ENCODE measurements at places on chromosomes 7 and 10. TPM values are rescaled to one million over a fixed set of nuclear protein-coding genes. Genes with fewer than 3 reads are reported as not detected.

GRCh38 chr10:62050893-62051433 lies 149.5 kb downstream of the ARID5B start:
- DNase-seq: peak; percentile 92

- DNase-seq: no peak
These were observed 1.1 kb upstream of the BAG3 start for GRCh38 chr10:119650062-119650461.

- no peak for DNase-seq
These were observed 364.0 kb downstream of the REEP3 start for GRCh38 chr10:63885156-63885555.

DNA sequence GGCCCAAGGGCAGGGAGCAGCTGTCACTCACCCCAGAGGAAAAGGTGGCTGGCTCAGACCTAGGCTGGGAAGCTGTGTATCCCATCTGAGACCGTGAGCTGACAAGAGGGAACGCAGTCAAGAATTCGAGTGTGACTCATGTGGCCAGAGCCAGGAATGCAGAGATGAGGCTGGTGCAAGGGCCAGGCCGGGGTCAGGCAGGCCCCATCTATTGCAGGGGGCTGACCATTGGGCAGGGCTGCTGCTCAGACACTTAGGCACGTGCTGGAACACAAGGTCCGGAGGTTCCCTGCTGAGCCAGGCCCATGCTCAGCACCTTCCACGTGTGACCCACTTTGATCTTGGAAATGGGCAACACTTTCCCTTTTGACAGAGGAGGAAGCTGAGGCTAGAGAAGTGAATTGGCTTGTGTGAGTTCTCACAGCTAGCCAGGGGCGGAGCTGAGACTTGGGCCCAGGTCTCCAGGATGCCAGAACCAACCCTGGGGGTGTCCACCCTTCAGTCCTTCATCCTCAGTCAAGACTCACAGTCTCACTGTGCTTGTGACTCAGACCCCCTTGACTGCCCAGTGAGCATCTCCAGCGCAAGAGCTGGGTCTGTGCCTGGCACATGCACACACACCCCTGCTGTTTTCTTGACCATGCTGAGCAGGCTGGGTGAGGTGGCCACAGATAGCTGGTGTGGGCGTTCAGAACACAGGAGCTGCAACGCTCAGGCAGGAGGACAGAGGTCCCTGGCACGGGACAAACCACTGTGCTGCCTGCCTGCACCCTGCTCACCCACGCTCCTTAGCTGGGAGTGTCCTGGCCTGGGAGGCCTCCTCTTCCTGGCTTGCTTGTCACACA lies 47.6 kb upstream of the PPIF start:
- DNase-seq: peak; percentile 94

GRCh38 chr10:60130130-60130579 lies 223.8 kb upstream of the CCDC6 start:
- DNase-seq: no peak

DNA sequence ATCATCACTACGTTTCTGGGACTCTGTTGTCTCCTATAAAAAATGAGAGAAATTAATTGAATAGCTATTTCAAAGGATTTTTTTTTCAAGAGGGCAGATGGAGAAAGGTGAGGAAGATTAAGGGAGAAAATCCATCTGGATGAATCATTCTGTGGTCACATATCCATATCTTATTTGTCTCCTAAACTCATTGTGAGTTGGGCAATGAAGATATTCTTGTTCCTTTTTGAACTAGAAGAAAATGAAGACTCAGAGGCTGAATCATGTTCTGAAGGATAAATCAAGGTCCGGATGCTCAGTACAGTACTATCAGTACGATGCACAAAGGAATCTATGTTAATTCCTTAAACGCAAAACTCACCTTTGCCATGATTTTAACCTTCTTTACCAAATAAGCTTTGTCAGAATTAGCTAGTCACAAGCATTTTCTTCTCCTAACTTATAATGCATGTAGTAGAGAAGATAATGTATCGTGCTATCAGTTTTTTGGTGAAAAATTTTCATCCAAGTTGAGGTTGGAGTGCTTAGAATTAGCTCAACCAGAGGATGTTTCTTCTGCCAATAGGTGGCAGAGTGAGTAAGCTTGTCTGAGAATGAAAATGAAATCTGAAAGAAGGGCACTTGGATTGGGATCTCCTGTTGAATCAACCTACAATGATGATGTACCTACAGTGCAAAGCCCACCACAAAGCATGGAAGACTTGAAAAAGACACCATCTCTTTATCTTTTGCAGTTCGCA lies 446.9 kb downstream of the KIF20B start:
- peak; percentile 8 for DNase-seq

- DNase-seq: no peak
These were observed 35.6 kb downstream of the FAM171A1 start for GRCh38 chr10:15335508-15335907.

DNA sequence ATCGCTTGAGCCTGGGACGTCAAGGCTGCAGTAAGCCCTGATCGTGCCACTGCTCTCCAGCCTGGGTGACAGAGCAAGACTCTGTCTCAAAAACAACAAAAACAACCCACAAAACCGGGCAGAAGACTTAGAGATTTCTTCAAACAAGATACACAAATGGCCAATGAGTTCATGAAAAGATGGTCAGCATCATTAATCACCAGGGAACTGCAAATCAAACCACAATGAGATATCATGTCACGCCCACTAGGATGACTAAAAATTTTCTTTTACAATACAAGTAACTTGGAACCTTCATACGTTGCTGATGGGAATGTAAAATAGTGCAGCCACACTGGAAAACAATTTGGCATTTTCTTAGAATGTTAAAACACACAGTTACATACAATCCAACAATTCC lies 77.3 kb upstream of the GRID1 start:
- peak; percentile 58 for DNase-seq

- no peak for DNase-seq
These were observed 125.9 kb downstream of the EMX2 start for GRCh38 chr10:117668327-117669008.

DNA sequence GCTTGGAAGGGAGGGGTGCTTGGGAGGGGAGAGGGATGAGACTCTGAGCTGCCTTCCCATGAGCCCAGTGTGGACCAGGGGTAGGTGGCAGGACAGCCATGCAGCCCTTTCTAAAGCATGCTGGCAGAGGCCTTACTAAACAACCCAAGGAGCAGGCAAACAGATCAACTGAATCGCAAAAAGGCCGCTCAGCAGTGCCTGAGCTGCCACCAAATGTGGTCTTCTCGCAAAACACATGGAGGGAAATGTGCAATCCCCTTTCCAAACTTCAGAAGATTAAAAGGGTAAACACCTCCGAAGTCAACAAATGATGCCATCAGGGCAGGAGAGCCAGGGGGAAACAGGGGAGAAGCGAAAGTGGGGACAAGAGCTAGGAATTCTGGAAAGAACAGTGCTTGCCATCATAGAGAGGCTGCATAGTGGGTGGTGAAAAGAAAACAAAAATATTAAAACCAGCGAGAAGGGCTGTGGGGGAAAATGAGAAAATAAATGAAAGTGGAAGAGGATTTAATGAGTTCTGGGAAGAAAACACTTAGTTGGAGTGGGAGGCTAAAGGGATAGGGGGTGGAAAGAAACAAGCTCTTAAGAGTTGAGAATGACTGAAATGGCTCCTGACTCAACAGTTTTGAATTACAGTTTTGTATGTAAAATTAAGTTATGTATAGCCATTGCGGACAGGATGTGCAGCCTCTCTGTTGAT lies 62.2 kb upstream of the ZNF32 start:
- DNase-seq: no peak

GRCh38 chr10:11424456-11425295 lies 186.8 kb downstream of the USP6NL start:
- DNase-seq: peak; percentile 54

GRCh38 chr7:93578762-93579161 lies 4.2 kb upstream of the CALCR start:
- DNase-seq: no peak

DNA sequence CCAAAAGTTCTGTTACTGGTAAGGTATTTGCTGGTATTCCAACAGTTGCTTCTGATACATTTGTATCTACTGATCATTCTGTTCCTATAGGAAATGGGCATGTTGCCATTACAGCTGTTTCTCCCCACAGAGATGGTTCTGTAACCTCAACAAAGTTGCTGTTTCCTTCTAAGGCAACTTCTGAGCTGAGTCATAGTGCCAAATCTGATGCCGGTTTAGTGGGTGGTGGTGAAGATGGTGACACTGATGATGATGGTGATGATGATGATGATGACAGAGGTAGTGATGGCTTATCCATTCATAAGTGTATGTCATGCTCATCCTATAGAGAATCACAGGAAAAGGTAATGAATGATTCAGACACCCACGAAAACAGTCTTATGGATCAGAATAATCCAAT lies 131.0 kb downstream of the AASS start:
- DNase-seq: peak; percentile 47

- no peak for DNase-seq
These were observed 28.6 kb downstream of the MCM10 start for GRCh38 chr10:13189961-13190360.

GRCh38 chr10:79049931-79050895 lies 18.6 kb upstream of the ZMIZ1 start:
- peak; percentile 25 for DNase-seq

GRCh38 chr10:78925800-78926319 lies 142.9 kb upstream of the ZMIZ1 start:
- DNase-seq: peak; percentile 89

DNA sequence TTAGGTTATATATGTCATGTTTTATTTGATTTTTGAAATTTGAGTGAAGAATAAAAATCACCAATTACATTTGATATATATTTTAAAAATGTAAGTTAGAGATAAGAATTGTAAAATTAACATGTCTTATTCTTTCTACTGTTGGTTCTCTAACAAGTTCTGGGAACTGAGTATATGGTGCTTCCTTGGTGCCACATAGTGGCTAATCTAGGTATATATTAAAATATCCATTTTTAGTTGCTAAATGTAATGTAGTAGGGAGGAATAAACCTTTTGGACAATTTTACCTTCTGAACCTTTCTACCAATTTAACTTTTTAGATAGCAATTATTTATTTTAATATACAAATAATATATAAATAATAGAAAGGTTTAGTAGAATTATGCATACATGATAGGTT lies 17.5 kb downstream of the CFAP69 start:
- peak; percentile 50 for DNase-seq

DNA sequence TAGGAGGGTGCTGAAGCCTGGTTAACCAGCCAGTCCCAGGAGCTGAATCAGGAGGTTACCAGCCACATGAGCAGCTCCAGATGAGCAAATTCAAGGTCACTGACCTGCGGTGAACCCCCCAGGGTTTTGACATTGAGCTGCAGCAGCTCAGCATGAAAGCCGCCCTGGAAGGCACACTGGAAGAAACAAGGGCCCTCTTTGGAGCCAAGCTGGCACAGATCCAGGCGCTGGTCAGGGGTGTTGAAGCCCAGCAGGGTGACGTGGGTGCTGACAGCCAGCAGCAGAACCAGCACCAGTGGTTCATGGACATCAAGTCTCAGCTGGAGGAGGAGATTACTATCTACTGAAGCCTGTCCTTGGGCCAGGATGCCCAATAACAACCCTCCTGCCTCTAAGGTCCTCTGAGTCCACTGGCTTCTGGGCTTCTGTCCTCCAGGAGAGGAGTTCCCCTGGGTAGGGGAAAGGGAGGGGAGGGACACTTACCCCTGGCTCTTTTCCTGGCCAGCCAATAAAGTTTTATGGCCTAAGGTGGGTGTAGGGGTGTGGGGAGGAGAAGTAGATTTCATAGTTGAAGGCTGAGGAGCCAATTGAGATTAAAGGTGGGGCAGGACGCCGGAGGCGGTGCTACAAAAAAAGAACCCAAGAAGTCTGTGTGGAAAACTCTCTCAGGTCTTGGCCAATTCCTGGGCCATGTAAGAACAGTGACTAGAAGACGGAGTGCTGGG lies 29.4 kb upstream of the ATOH7 start:
- DNase-seq: no peak

DNA sequence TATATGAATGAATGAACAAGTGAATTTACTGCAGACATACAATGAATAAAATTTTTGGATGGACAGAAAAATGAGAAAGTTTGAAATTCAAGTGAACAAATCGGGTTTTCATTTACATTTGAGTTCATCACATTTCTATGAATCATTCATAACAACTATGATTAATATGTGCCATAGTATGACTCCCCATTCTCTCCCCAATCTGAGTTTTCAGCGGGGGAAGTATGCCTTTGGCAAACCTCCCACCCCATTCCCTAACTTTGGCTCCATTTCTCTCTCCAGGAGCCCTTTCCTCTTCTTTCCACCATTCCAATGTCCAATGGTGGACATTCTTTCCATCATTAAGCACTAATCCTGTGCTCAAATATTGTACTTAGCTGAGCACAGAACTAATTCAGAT lies 96.8 kb upstream of the LSM8 start:
- DNase-seq: no peak

DNA sequence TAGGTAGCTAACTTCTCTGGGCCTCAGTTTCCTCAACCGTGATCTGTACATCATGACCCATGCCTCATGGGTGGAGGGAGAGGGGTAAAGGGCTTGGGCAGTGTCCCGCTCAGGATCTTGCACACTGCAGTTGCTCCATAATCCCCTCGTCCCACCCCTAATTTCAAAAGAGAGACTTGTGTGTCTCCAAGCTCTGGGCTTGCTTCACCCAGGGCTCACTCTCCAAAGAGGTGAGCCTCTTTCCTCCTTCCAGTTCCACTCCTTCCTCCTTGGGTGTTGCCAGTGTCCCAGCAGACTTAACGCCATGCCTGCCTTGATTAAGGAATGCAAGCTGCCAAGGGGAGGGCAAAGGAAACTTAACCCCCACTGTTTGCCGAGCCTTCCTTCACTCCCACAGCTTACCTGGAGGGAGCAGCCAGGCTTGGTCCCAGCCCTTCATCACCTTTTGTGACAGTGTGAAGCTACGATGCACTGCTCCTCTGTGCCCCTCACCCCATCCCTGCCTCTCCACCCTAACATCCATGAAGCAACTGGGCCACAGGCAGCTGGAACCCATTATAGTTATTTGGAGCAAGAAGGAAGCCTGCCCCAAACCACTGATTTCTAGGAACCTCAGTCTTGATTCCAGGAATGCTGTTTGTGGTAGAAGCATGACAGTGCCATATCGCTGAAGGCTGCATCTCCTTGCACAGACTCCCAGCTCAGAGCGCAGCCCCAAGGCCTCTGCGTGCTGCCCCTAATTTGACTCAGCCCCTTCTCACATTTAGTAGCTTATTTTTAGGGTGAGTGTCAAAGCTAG lies 363.3 kb downstream of the TNS3 start:
- DNase-seq: no peak

- DNase-seq: peak; percentile 69
These were observed 173.5 kb downstream of the KCNMA1 start for GRCh38 chr10:77463967-77464745.

TUBAL3 gene
- not detected for total RNA-seq

TRPV5 gene
- total RNA-seq: not detected

CCDC172 gene
- total RNA-seq: not detected

HMX3 gene
- total RNA-seq: not detected

PIP4K2A gene
- 31.3 TPM for total RNA-seq

BHLHA15 gene
- 0.45 TPM for total RNA-seq

ATP5F1C gene
- total RNA-seq: 301 TPM

ZNF853 gene
- 0.38 TPM for total RNA-seq

SLC29A3 gene
- total RNA-seq: 1.8 TPM

PANK1 gene
- total RNA-seq: 6.3 TPM
